ENCODE measurements at places on chromosomes 6 and 20.

DNA sequence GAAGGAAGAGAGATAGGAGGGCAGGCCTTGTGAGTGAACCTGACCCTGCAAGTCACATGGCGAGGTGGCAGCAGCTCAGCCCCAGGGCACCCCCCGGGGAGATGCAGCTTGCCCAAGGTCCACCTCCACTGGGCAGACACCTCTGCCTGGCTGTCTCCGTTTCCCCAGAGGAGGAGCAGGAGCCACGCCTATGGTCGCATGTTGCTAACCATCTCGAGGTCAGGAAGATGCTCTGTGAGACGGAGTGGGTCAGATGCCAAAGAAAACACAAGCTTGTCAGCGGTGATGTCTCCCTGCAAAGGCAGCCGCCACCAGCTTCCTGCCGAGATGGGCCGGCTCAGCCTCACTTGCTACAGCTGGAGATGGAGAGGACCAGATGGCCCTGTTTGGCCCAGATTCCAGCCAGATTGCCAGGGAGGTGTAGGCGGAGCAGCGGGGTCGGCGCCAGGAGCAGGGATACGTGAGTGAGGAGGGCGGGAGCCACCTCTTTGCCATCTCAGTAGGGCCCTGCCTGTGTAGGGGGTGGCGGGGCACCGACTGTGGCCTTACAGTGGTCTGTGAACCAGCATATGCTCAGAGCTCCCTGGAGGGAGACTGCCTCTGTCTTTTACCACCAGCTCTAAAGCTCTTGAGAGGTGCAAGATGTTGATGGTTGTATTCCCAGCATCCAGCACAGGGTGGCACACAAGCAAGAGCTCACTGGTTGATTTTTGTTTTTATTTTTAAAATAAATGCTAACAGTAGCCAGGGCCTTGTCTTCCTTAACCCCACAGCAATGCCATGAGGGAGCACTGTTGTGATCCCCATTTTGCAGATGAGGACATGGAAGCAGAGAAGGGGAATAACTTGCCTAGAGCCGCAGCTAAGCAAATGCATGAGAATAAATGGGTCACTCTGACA lies 42.9 kb upstream of the FAM83D start:
- DNase-seq: no peak

DNA sequence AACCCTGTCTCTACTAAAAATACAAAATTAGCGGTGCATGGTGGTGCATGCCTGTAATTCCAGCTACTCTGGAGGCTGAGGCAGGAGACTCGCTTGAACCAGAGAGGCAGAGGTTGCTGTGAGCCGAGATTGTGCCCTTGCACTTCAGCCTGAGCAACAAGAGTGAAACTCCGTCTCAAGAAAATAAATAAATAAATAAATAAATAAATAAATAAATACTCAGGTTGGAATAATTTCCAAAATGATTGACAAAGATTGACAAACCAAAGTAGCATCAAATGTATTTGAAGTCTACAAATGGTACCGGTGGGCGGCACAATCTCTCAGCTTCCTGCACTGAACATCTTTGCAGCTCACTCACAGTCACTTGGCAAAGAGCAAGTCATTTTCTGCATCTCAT lies 144.1 kb upstream of the NRSN1 start:
- no peak for DNase-seq

- DNase-seq: no peak
These were observed 137.3 kb downstream of the HDGFL1 start for GRCh38 chr6:22706651-22707050.

- no peak for DNase-seq
These were observed 706 bp downstream of the TFAP2D start for GRCh38 chr6:50713977-50714486.

DNA sequence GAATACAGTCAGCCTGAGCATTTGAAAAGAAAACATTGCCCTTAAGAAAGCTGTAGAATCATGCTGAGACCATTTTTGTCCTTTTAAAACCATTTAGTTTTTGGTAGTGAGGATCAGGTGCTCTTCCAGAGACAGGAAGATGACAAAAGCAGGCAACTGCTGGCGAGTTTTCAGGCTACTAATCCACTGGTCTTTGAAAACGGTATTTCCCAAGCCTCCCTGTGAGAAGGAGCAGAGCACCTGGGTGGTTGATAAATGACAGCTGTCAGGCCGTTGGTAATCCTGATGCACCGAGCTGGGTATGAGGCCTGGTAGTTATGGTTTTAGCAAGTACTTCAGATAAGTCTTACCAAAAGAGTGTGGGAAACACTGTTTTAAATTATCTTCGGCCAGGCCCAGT lies 10.1 kb upstream of the SEC63 start:
- no peak for DNase-seq

GRCh38 chr6:161631676-161632194 lies 357.9 kb upstream of the AGPAT4 start:
- DNase-seq: no peak

GRCh38 chr20:62009322-62009721 lies 56.4 kb downstream of the TAF4 start:
- DNase-seq: no peak

DNA sequence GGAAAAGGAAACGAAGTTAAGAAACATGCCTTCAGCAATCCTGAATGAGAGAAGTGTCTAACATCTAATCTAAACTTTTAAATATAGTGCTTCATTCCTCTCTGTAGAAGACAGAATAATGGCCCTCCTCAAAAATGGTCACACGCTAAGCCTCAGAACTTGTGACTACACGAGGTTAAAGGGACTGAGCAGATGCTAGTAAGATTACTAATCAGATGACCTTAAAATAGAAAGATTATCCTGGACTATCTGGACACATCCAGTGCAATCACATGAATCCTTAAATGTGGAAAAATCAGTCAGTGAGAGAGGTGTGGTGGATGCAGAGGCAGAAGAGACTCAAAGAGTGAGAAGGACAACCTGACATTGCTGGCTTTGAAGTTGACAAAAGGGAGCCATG lies 126.1 kb downstream of the TBX18 start:
- DNase-seq: no peak

- no peak for DNase-seq
These were observed 14.3 kb upstream of the ID1 start for GRCh38 chr20:31590717-31591225.

- no peak for DNase-seq
These were observed 95.0 kb downstream of the SNX5 start for GRCh38 chr20:17873410-17874270.

GRCh38 chr6:114342826-114343781 lies at the start of gene HS3ST5:
TSS of gene HS3ST5 (minus strand) at chr6:114343023. CDS start at chr6:114062845, 280,178 bp downstream.
- DNase-seq: no peak

- no peak for DNase-seq
These were observed 72.8 kb upstream of the CEP85L start for GRCh38 chr6:118724211-118724610.

- no peak for DNase-seq
These were observed 26.4 kb downstream of the AFG1L start for GRCh38 chr6:108321253-108321747.

DNA sequence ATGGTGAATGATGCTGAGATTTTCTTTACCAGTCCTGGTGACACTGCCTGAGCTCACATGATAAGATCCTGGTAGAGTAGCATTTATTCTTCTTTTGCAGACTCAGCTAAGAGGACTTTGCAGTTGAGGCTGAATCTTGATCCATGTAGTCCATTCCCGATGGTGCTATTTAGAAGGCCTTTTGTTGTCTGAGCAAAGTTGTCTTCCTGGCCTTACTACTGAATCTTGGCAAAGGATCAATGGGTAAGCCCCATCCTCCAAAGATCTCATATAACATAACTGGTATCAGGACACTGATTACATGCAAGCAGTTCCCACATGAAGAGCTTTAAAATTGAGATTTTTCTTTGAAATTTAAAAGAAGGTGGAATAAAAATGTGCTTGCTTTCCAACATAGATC lies 291.6 kb downstream of the SOX4 start:
- DNase-seq: no peak

GRCh38 chr6:134435814-134436280 lies 117.9 kb upstream of the SGK1 start:
- DNase-seq: no peak

GRCh38 chr6:30818391-30818841 lies 65.9 kb upstream of the DDR1 start:
- no peak for DNase-seq

DNA sequence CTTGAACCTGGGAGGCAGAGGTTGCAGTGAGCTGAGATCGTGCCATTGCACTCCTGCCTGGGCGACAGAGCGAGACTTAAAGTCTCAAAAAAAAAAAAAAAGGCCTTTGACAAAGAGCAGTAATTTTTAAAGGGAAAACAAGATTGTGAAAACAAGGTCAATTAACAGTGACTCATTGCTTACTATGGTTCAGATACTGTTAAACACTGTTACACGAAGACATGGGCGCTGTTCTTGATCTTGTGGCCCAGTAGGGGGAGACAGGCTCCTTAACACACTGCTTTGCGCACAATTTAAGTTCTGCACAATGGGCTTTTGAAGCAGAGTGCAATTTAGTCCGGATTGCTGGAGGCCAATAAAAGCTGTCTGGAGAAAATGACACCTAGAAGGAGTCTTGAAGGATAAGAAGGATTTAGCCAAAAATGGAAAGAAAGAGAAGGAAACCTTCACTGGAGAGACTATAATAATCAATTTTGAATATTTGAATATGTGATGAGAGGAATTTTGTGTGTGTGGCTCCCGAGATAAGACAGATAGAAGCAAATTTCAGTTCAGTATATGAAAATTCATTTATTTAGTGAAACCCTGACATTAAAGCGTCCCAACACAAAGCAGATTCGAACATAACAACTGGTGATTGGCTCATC lies 6.0 kb upstream of the LATS1 start:
- DNase-seq: no peak

All from effector memory CD4-positive, alpha-beta T cell (primary cell).